ENCODE measurements at places on chromosomes 5 and 9. TPM values are rescaled to one million over a fixed set of nuclear protein-coding genes. Genes with fewer than 3 reads are reported as not detected.

ENTREP1 gene
- 0.13 TPM for total RNA-seq

PCDHB10 gene
- 0.72 TPM for total RNA-seq

EPB41L4A gene
- 0.87 TPM for total RNA-seq

MUSK gene
- not detected for total RNA-seq

PROB1 gene
- total RNA-seq = 2.3 TPM

GRIA1 gene
- not detected for total RNA-seq

ANKRD20A1 gene
- total RNA-seq = 1.9 TPM

MYOZ3 gene
- 1.7 TPM for total RNA-seq

WDR38 gene
- total RNA-seq = not detected

MELK gene
- total RNA-seq = 112 TPM

CKMT2 gene
- not detected for total RNA-seq

SEPTIN8 gene
- 22.8 TPM for total RNA-seq

CDK5RAP2 gene
- 47.7 TPM for total RNA-seq

C8G gene
- 2.9 TPM for total RNA-seq

F2RL2 gene
- 0.13 TPM for total RNA-seq

Data from Panc1 (cell line).